ENCODE measurements at places on chromosomes 6 and 20.
A peak's percentile ranks its signal among the peaks of the same experiment; 100 is the strongest.

- no peak for DNase-seq
Measured at GRCh38 chr20:12287575-12287974, 369.9 kb downstream of the BTBD3 start.

- no peak for DNase-seq
Measured at GRCh38 chr6:43579171-43579570, 3.2 kb downstream of the POLH start.

DNA sequence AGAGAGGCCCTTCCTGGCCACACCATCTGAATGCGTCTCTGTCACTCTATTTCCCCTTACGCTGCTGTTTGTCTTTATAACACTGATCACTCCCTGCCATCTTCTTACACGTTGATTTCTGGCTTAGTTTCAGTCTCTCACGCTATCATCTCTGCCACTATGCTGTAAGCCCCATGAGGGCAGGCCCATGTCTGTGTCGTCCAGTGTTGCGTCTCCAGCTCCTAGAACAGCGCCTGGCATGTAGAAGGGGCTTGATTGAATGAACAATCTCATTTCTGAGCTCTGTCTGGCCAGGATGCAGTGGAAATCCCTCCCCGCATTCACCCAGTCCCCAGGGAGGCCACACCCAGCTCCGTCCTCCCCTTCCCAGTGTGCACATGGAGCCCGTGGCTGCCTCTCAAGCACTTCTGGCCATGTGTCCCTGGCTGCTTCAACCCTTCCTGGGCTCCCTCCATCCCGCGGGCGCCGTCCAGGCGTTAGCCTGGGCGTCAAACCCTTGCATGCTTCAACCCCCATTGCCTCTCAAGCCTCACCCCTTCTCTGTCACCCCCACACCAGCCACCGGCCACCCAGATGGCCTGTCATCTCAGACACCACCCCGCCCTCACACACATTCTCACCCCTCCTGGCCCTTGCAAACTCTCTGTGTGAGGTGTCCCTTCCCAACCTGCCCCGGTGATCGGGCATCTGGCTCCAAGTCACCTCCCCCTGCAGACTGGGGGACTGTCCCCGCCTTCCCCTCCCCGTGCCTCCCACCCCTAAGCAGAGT, 71.1 kb downstream of the SRC start:
- DNase-seq, result no peak

- DNase-seq, result no peak
Measured at GRCh38 chr6:16651871-16652270, 109.4 kb downstream of the ATXN1 start.

- no peak for DNase-seq
Measured at GRCh38 chr6:136226674-136227377, 23.3 kb downstream of the MTFR2 start.

DNA sequence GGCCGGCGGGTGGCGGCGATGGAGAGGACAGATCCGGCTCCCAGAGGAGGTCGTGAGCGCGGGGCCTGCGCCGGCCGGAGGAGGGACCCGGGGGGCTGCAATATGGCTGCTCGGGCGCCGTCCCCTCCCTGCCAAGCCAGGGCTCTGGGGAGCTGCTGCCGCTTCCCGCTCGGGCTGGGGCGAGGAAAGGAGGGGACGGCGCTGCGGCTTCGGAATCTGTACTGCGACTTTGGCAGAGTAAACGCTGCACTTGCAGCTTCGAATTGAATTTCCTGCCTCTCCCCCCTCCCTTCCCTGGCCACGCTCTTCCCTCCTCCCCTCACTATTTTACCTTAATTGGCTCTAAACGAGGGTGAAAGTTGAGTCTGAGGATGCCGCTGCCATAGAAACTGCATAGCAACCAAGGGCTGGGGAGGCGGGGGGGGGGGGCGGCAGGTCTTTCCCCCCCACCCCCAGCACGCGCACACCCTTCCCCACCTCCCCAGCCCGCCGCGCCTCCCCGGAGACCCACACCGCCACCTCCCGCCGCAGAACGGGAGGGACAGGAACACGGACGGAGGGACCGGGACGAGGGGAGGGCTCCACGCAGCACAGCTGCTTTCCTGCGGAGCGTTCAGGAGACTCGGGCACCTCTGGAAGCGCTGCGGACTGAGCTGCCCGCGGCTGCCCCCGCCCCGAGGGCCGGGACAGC, 93.9 kb downstream of the RNASET2 start:
- peak; percentile 17 for DNase-seq

- DNase-seq, result no peak
Measured at GRCh38 chr6:143107440-143107839, 46.8 kb downstream of the AIG1 start.

- no peak for DNase-seq
Measured at GRCh38 chr6:22071270-22072041, 225.4 kb downstream of the PRL start.

GRCh38 chr20:63744574-63745423, 5.2 kb downstream of the SLC2A4RG start:
- no peak for DNase-seq

- DNase-seq, result no peak
Measured at GRCh38 chr20:23079016-23079351, 7.1 kb downstream of the CD93 start.

GRCh38 chr6:42021847-42022754, 28.2 kb upstream of the TAF8 start:
- peak; percentile 54 for DNase-seq

- no peak for DNase-seq
Measured at GRCh38 chr6:109348226-109348625, 34.0 kb downstream of the CD164 start.

DNA sequence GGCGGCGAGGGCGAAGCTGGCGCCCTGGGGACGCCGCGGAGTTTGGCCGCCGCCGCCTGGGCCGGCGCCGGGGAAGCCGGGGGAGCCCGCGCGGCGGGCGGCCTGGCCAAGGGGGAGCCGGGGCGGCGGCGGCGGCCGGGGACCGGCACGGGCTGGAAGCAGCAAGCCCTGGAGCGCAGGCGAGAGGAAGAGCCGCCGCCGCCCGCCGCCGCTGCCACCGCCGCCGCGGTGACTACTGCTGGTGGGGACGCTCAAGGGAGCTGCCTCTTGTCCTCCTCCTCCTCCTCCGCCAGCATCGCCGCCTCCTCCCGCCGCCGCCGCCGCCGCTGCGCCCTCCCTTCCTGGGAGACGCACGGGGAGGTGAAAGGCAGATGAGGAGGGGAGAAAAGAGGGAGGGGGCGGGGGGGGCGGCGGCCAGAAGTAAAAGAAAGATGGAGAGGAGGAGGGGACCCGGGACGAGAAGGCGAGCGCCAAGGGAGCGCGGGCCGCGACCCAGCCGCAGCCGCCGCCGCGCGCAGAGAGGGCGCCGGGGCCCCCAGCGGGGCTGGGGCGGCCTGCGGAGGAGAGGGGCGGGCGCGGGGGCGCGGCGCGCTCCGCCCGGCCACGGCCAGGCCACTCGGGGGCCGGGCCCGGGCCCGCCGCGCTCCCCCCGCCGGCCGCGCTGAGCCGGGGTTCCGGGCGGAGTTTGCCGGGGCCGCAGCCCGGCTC, 846 bp downstream of the PDE10A start:
- DNase-seq, result no peak

DNA sequence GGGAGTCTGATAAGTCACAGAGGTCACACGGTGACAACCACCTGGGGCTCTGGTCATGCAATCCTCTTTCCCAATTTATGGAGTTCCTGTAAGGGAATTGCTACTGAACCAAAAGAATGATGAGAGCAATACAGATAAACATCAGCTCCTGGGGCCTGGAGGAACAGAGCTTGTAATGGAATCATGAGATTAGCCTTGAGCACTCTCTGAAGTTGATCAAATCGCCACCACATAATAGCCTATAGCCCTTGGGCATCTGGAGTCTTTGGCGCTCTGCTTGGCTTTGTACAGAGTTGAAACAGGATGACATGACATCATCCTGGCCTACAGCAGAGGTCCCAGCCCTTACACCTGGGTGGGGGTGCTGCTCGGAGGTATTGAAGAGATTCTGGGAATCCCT, 154.3 kb upstream of the DTNBP1 start:
- DNase-seq, result no peak

DNA sequence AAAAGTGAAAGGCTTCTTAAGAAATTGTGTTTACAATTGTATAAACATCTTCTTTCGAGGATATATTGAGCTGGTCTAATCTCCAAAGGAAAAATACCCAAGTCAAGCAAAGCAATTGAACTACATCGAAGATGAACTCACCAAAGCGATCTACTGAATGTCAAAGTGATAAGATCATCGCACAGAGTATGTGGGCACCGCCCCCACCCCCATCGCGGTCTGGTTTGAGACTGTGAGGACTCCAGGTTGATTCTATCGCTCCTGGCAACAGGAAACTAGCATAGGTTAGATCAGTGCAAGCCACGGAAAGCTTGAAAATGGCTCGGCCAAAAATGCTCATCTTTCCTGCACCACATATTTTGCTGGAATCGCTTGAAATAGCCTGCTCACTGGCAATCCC, 133.2 kb upstream of the RPS6KA2 start:
- peak; percentile 31 for DNase-seq

GRCh38 chr6:47922391-47922790, 140.6 kb downstream of the OPN5 start:
- no peak for DNase-seq

- no peak for DNase-seq
Measured at GRCh38 chr6:156634048-156634447, 143.1 kb upstream of the ARID1B start.

DNA sequence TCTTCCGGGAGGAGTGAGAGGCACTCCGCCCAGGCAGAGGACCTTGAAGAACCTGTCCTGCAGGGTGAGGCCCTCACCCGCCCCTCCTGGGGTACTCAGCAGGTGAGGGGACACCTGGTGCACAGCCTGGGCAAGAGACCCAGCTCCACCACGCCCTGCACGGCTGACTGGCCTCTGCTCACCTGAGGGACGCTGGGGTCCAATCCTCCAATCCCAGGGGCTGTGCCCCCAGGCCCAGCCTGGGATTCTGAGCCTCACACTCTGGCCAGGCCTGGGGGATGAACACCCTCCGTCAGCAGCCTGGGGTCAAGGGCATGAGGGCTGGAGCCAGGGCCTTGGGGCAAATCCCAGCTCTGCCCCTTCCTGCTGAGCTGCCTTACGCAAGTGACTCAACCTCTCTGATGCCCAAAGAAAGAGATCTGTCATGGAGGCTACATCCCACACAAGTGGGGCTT, 149.9 kb upstream of the PTPN1 start:
- no peak for DNase-seq

GRCh38 chr20:36917943-36918342, 33.6 kb downstream of the SAMHD1 start:
- DNase-seq, result no peak

GRCh38 chr6:151400473-151400872, 9.1 kb upstream of the ZBTB2 start:
- DNase-seq, result no peak

- DNase-seq, result no peak
Measured at GRCh38 chr20:50318710-50319109, 128.1 kb downstream of the CEBPB start.

GRCh38 chr6:6750594-6751265, 162.2 kb downstream of the LY86 start:
- no peak for DNase-seq

GRCh38 chr6:111692327-111693164, 86.9 kb upstream of the TRAF3IP2 start:
- DNase-seq, result no peak

- no peak for DNase-seq
Measured at GRCh38 chr20:47568019-47568418, 66.3 kb downstream of the NCOA3 start.

DNA sequence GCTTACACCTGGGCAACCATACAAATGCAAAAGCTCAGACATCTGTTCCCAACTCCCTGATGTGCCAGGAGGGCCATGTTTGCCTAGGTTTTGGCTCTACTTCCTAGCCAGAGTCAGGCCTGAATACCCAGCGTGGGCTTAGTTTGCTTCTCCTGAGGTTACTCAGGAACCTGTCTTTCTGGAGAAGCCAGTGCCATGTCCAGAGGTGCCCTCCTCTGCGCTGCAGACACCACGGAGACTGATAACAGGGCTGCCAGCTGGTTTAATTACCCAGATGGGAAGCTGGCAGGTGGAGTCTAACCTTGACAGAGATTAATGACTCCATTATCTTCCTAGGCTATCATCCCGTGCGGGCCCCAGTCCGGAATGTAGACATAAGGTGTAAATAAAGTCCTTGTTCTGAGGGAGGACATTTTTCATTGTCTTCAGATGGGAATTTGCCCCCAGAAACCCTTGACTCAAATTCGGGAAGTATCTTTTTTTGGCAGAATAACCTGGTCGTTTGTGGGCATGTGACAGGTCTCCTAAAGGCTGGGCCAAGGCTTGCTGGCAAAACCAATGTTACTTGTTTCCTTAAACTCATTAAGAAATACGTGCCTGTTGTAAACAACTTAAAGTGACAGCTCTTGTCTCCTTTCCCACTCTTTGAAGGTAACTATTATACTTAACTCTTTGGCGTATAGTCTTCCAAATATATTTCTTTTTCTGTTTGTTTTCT, 29.2 kb upstream of the ZNFX1 start:
- no peak for DNase-seq

DNA sequence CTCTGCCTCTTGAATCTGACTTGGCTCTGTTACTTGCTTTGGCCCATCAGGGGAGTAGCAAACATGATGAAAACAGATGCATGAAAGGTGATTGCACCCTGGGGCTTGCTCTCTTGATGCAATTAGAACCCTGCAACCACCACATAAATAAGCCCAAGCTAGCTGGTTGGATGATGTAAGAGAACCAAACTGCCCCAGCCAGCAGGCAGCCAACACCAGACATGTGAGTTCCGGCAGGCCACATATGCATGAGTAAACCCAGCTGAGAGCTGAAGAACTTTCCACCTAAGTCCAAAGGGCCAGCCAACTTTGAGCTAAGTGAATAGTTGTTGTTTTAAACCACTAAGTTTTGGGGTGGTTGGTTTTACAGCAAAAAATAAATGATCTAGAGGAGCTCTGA, 268.4 kb downstream of the FARS2 start:
- no peak for DNase-seq

DNA sequence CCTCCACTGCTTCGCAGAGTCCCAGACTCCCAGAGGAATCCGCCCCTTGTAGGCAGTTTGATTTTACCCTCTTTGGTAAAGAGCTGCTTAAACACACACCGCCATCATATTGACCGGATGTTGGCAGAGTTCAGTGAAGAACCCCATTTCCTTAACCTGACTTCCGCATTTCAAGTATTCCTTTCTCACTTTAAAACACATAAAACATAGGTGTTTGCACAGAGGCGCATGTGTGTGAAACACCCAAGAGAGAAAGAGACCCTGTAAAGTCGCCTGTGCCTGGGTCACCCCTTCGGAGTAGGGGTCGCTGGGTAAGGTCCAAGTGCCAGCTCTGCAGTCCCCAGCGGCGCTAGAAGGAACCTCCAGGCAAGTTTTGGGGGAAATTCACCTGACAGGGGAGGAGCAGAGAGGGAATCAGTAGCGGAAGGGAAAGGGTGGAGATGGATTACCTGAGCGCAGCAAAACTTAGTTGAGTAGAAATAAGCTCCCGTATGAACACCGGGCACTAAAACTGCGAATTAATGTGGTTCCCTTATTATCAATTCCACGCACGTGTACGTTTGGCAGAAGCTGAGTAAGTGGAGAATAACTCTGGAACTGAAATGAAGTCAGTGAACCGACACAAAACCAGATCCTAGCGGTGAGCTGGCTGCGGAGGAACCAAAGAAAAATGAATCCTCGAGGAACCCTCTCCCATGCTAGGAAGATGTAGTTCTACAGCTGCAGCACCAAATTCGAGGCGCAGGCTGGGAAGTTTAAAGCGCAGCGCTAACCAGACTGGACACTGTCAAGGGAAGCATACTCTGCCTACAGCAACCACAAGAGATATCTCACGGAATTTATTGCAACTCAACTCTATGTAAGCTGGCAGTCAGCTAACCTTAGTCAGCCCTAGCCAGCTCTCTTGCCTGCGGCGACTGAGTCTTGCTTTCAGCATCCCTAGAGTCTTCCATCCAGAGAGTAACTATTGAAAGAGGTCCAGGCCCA, 3.5 kb upstream of the HTR1B start:
- DNase-seq, result no peak

Measured in stimulated activated naive CD8-positive, alpha-beta T cell treated with anti-CD3 and anti-CD28 coated beads, Interleukin-15, amount 100 ng/mL, for 72 hours (primary cell).